Stimulated activated CD8-positive, alpha-beta memory T cell treated with anti-CD3 and anti-CD28 coated beads, Interleukin-7, amount 100 ng/mL, for 1 hour (primary cell): ENCODE measurements at places on chromosomes 1 and 21.

- no peak for DNase-seq
Measured at GRCh38 chr1:232725305-232726047, 79.7 kb upstream of the MAP10 start.

GRCh38 chr21:45451771-45452182 is 46.8 kb downstream of the COL18A1 start:
- no peak for DNase-seq

DNA sequence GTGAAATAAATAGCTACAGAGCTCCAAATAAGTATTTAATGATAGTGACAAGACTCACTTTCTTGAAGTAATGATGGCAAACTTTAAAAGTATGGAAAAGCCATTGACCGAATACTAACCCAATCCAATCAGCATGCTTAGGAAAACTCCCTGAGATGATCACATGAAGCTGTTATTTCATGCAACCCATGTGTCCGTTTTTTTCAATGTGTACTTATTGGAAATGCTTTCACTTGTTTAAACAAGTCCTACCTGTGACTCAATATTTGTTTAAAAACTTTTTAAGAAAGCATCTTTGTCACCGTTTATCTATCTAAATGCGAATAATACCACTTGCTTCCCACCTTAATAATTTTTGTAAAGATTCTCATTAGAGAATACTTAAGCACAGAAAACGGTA is 185.8 kb downstream of the NRIP1 start:
- DNase-seq = no peak

DNA sequence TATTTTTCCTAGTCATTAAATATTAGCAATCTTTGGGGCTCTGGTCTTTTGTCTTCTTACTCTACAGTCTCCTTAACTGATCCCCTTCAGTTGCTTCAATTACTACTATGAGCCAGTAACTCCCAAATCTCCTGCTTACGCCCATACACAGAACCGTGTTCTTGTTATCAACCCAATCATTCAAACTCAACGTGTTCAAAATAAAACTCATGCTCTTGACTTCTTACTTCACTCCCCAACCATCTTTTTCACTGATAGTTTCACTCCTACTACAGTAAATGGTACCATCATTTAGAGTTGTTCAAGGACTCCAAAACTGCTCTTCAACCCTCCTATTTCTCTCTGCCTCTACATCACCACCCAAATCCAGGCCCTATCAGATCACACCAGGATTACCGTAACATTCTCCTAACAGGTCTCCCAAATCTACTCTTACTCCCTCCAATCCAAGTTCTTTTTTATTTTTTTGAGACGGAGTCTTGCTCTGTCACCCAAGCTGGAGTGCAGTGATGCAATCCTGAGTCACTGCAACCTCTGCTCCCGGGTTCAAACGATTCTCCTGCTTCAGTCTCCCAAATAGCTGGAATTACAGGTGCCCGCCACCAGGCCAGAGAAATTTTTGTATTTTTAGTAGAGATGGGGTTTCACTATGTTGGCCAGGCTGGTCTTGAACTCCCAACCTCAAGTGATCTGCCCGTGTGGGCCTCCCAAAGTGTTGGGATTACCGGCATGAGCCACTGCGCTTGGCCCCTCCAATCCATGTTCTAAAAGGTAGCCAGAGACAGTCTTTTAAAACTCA is 3.0 kb downstream of the YARS1 start:
- no peak for DNase-seq

DNA sequence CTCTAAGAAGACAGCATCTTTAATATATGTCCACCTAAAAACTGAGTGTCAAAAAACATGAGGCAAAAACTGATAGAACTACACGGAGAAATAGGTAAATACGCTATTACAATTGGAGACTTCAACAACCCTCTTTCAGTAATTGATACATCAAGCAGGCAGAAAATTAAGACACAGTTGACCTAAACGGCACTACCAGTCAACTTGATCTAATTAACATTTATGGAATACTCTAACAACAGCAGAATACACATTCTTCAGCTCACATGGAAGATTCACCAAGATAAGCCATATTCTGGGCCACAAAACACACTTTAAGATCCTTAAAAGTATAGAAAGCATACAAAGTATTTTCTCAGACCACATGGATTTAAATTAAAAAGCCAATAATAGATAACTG is 137.6 kb downstream of the CLIC6 start:
- no peak for DNase-seq

GRCh38 chr1:29249170-29249691 is 12.9 kb downstream of the PTPRU start:
- DNase-seq = no peak

DNA sequence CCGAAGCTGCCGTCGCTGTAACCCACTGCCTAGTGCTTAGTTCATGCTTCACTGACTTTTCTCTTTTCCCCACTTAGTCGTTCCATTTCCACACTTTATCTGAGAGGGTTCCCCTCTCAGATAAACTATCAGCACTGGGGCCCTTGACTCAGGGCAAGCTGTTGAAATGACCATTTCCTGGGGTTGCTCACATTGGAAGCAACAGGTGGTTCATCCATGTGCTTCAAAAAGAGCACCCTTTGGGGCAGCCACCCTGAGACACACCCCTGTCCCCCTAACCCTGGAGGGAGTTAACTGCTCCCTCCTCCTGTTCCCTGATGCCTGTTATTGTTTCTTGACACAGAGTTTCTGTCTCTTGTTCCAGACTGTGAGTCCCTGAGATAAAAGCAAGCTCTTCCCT is 107.2 kb downstream of the PTPRU start:
- no peak for DNase-seq

GRCh38 chr1:202698276-202698675 is 12.0 kb downstream of the SYT2 start:
- no peak for DNase-seq
